ENCODE measurements at places on chromosomes 7 and 10.
A peak's percentile ranks its signal among the peaks of the same experiment; 100 is the strongest.

DNA sequence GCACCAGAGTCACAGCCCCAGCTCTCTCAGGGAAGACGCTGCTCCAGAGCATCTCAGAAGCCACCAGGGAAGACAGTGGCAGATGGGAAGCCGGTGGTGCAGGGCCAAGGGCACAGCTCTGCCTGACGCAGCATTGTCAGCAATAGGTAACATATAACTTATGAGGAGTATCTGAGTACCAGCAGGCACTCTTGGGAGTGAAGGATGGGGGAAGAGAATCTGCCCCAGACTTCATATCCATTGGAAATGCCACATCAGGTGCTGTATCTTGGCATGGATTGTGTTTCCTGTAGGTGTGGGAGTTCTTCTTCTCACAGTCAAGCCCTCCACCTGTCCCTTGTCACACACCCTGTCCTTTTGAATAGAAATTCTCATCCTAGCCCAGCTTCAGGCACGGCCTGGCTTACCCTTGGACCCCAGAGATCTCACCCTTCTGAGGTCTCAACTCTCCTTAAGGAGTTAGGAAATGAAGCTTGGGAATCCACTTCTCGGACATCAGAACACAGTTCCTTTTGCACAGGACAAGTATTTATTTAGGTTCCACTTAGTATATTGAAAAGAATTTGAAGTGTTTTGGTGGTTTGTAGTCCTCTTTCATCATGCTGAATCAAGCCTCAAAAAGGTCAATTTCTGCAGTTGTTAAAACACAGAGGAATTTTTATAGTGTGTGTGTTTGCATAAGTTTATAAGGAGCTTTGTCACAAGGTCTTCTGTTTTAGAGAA lies 9.9 kb downstream of the EPDR1 start:
- DNase-seq = peak; percentile 89

GRCh38 chr7:27196287-27196767 lies 3.6 kb downstream of the HOXA13 start:
- DNase-seq = peak; percentile 33

- DNase-seq = no peak
These were observed 6.8 kb upstream of the NOM1 start for GRCh38 chr7:156942708-156943090.

DNA sequence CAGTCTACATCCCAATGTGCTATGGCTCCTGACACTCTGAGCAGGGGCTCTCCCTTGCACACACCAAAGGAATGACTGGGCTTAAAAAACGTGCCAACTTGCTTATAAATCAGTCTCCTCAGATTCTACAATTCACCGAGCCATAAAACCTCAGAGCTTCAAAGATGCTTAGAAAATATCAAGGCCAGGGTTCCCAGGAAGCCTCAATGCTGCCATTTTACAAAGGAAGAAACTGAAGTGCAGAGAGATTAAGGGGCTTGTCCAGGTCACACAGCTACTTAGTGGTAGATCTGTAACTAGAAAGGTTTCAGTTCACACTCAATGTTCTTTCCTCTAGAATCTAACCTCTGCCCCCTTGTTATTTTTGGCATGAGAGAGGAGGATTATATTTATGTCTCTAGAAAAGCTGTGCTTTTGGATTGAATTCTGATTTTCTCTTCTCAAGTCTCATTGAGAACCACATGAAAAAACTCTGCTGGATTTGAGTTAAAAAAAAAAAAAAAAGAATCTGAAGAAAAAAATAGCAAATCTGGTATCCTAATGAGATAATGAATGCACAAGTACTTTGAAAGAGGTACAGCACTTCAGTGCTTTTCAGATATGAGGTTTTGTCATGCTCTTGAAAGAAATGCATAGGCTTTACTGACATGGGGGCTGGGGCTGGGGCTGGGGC lies 22.3 kb upstream of the TSPAN33 start:
- no peak for DNase-seq

DNA sequence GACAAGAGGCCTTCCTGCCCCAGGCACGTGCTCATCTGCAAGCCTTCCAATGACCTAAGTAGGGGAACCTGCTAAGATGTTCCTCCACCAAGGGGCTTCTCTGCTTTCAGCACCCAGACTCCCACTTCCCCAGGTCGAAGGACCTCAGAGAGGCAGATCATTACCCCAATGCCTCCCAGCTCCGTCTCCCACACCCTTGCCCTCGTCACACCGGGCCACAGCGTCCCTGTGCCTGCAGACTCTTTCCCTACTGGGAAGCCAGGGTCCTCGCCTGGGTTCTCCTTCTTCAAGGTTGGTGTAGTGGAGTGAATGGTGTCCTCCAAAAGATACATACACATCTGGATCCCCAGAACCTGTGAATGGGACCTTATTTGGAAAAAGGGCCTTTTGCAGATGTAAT lies 151.9 kb downstream of the UBE2H start:
- no peak for DNase-seq

GRCh38 chr10:125795128-125795527 lies 19.5 kb upstream of the MMP21 start:
- DNase-seq = no peak

DNA sequence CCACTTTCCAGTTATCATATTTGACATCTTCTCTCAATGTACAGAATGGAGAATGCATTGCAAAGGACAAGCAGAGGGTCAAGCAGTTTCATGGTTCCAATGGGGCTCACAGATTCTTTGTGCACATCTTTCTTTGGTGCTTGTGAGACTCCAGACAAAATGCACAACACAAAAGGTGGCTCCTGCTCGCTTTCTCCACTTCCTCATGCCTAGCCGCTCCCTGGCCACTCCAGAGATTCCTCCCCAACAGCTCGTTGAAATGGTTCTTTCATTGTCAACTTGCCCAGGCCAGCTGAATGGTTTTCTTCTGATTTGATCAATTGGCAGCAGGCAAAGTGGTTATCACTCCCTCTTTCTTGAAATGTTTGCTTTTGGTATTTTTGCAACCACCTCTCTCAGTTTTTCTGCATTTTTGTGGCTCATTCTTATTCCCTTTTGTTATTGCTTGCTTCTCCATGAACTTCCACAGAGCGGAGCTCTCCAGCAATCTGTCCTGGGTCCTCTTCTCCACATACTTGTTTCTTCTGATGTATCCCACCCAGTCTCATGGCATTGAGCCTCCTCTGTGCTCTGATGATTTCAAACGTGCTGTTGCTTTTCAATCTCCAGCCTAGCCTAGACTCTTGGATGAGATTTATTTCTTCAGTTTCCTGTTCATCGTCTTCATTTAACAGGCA lies 507.8 kb upstream of the MKI67 start:
- peak; percentile 16 for DNase-seq

DNA sequence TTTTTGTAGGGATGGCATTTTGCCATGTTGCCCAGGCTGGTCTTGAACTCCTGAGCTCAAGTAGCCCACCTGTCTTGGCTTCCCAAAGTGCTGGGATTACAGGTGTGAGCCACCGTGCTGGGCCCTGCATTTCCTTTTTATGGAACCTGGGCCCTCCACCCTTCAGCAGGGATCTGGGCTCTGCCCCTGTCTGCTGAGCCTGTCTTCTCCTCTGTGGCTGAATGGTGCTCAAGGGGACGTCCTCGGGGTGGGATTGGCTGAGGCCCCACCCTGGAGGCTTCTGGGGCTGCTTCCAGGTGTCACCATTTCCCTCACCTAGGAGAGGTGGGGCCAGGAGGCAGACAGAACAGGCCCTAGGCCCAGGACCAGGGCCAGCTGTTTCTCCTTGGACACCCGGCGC lies 18.4 kb downstream of the FAM241B start:
- DNase-seq = no peak

DNA sequence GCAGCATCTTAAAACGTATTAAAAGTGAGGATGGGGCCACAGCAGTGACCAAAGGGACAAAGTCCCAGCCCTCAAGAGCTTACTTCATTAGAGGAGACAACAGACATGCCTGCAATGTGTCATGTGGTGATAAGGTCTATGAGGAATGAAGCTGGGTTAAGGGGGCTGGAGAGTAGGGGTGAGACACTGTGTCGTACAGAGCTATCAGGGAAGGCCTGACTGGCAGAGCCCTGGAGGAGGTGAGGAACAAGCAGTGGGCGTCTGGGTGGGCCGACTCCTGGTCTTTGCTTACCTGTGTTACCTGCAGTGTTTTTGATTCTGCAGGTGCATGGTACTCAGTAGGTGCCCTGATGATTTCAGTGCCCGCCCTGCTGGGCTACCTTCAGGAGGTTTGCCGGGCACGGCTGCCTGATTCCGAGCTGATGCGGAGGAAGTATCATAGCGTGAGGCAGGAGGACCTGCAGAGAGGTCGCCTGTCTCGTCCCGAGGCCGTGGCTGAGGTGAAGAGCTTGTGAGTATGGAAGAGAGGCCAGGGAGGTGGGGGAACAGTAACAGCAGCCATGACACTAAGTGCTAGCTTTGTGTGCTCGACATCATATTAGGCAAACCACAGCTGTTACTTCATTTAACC lies 7.6 kb downstream of the ZFYVE27 start:
- no peak for DNase-seq

DNA sequence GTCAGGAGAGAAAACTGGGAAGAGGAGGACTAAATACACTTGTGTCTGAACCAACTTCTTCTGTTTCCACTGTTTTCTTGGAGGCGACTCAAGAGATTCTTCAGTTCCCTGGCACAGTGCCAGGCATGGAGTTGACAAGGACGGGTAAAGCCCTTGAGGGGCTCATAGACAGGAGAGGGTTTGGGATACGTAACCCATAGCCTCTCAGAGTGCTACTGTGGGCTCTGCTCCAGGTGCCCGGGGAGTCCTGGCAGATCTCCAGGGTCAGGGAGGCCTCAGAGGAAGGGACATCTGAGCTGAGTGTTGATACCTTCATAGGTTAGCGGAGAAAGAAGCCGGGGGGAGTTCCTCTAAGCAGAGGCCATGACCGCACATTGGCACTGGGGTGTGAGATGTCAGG lies 42.0 kb downstream of the GALNT17 start:
- DNase-seq = no peak

DNA sequence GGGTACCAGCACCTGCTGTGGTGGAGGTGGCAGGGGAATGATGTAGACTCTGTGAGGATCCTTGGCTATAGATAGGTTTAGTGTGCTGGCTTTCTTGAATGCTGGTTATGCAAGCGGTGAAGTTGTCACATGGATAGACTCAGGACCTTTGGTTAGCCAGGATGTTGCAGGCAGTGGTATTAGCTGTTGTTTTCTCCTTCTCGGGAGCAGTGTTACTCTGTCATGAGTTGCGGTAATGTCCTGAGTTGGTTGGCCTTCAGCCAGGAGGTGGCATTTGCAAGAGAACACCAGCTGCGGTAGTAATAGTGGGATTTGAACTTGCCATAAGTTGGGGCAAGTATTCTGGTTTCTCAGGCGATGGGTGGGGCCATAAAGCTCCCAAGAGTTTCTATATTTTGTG lies 10.8 kb downstream of the AGK start:
- no peak for DNase-seq

- no peak for DNase-seq
These were observed 19.0 kb upstream of the TMEM26 start for GRCh38 chr10:61472090-61472674.

- no peak for DNase-seq
These were observed 34.9 kb downstream of the PRTFDC1 start for GRCh38 chr10:24917493-24917892.

DNA sequence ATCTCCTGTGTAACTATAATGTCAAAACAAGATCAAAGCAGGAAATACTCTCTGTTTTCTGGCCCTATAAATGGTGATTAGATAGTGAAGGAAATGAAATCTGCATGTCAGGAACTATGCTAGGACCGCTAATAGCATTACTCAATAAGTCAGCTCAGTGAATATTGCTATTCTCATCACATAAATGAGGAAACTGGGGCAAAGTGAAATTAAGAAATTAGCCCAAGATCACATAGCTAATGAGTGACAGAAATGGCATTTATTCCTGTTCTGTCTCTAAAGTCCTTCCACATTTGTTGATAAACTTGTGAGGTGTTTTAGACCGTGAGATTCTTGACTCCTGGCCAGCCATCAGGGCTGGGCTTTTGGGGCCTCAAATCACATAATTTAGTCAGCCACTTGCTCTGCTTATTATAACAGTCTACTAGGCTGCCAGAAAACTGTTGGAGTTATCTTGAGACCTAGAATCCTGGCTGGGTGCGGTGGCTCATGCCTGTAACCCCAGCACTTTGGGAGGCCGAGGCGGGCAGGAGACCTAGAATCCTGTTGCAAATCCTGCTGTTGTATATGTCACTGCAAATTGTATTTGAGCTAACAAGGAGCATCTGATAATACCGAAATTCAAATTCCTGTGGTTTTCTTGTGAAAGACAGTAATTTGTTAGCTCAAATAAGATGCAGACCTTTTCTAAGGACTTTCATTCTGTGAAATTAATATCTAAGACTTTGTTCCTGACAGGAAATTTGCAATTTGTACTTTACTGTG lies 66.5 kb upstream of the SHTN1 start:
- DNase-seq = peak; percentile 15

GRCh38 chr10:115659616-115660015 lies 566.5 kb downstream of the ATRNL1 start:
- DNase-seq = peak; percentile 10

DNA sequence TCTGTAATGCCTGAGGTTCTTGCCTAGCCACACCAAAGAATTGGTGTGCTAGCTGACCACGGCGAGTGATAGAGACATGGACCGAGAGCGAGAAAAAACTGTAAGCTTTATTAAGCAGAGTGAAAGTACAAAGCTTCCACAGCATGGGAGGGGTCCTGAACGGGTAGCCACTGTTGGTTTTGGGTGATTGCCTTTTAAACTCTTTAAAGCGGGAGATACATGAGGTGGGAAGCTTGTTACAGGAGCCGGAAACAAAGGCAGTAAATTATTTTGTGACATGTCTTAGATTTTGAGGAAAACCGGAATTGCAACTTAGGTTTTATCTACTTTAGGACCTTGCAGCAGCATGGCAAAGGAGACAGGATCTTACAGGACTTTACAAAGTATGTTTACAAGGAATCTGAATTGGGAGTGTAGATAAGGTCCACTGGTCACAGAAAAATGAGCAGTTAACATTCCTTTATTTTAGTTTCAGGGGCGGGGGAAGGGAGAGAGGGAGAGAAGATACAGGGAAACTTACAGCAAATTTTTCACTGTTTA lies 252.7 kb upstream of the MBL2 start:
- no peak for DNase-seq

- peak; percentile 24 for DNase-seq
These were observed 222.9 kb downstream of the CHRM2 start for GRCh38 chr7:137091396-137091795.

DNA sequence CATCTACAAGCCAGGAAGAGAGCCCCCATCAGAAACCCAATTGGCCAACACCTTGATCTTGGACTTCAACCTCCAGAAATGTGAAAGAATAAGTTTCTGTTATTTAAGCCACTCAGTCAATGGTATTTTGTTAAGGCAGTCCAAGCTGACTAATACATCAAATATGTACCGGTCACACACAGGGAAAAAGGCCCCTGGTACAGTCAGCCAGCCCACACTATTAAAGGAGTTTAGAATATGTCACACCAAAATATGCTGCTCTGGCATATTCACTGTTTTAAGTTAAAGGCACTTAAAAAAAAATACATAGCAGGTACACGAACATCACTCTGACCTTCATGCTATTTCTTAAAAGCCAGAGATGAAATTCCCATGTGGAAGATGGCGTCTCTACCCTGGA lies 15.2 kb upstream of the CDCA7L start:
- peak; percentile 84 for DNase-seq

GRCh38 chr10:79445977-79446757 lies 743 bp upstream of the ZCCHC24 start:
- DNase-seq = no peak

Data from astrocyte (in vitro differentiated cells and primary cell).